Progenitor cell of endocrine pancreas (in vitro differentiated cells): ENCODE measurements at places on chromosomes 4 and X.

DNA sequence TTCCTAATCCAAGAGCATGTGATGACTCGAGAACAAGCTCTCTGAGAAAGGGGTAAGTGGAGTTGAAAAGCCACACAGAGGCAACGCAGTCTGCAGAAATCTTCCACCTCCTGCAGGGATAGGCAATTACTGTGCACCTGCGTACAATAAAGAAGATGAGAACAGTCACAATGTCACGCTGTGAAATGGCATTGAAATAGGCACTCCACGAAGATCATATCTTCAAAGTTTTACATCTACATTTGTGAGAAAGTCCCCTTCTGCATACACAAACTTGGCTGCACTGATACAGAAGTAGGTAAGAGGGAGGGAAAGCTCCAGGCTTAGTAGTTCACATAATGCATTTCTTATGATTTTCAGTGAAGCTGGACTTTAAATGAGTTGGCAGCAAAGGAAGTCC is 27.1 kb downstream of the DDX60L start:
- DNase-seq = no peak

- DNase-seq = no peak
Measured at GRCh38 chr4:8266508-8266907, 3.0 kb upstream of the HTRA3 start.

- no peak for DNase-seq
Measured at GRCh38 chr4:23355258-23355657, 534.6 kb downstream of the PPARGC1A start.

- no peak for DNase-seq
Measured at GRCh38 chr4:76447393-76447851, 12.4 kb downstream of the SHROOM3 start.

DNA sequence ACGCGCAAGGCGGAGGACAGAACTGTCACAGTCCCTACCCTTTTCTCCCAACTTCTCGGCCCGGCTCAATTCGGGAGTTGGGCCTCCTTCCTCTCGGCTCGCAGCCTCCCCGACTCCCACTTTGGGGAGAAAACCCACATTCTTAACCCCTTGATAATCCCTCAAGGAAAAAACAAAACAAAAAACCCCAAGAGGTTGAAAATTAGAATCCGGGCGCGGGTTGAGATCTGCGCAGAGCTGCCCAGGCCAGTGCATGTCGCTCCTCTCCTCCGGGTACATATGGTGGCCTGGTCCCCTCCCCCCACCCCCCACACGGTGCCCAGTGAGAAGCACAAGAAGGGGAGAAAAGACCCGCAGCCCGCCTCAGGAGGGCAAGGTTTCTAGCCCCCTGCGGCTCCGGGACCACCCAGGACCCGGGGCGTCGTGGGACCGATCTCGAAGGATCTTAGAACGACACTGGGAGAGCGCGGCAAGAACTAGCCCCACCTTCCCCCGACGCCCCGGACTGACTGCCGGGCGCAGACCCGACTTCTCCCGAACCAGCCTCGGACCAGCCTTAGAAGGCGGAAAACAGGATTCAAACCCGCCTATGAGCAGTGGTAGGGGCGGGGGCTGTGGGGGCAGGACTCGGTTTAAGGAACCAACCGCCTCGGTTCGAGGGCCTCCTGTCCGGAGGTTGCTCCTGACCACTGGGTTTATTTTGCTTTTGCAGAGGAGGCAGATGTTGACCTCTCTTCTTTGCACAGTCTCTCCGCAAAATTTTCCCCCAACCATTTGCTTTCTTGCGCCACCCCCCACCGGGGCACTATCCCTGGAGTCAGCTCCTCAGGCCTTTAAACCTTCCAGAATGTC is 2.5 kb upstream of the PDGFRA start:
- DNase-seq = no peak

DNA sequence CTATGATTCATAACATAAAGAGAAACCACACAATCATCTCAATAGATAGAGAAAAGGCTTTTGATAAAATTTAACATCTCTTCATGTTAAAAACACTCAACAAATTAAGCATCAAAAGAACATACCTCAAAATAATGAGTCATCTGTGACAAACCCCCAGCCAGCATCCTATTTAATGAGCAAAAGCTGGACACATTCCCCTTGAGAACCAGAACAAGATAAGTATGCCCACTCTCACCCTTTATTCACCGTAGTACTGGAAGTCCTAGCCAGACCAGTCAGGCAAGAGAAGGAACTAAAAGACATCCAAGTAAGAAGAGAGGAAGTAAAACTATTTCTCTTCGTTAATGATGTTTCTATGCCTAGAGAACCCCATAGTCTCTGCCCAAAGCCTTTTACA is 507.2 kb downstream of the PABPC4L start:
- no peak for DNase-seq

DNA sequence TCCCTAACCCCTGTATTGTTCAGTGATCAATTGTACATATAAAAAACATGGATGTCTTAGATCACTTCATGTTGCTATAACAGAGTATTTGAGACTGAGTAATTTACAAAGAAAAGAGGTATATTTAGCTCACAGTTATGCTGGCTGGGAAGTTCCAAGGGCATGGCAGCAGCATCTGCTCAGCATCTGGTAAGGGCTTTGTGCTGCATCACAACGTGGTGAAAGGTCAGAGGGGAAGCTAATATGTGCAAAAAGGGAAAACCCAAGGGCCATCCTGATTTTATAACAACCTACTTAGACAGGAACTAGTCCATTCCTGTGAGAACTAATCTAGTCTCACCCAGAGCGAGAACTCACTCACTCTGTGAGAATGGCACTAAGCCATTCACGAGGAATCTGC is 128.2 kb upstream of the OTUD4 start:
- no peak for DNase-seq

GRCh38 chr4:150130933-150131332 is 52.7 kb downstream of the DCLK2 start:
- DNase-seq = no peak

DNA sequence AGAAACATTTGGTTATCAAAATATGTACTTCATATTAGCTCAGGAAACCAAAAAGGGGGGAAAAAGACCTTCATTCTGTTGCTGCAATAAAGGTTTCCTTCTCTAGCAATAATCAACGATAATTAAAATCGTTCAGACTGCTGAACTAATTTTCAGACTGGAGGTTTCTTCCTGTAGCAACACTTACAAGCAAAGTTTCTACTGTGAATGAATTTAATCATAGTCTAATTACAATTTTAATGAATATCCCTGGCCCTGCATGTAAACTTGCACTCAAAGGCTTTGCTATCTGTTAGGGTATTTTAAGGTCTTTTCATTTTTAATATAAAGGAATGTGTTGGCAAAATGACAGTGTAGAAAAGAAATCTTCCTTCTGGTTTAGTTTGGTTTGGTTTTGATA is 265.2 kb downstream of the QDPR start:
- no peak for DNase-seq

DNA sequence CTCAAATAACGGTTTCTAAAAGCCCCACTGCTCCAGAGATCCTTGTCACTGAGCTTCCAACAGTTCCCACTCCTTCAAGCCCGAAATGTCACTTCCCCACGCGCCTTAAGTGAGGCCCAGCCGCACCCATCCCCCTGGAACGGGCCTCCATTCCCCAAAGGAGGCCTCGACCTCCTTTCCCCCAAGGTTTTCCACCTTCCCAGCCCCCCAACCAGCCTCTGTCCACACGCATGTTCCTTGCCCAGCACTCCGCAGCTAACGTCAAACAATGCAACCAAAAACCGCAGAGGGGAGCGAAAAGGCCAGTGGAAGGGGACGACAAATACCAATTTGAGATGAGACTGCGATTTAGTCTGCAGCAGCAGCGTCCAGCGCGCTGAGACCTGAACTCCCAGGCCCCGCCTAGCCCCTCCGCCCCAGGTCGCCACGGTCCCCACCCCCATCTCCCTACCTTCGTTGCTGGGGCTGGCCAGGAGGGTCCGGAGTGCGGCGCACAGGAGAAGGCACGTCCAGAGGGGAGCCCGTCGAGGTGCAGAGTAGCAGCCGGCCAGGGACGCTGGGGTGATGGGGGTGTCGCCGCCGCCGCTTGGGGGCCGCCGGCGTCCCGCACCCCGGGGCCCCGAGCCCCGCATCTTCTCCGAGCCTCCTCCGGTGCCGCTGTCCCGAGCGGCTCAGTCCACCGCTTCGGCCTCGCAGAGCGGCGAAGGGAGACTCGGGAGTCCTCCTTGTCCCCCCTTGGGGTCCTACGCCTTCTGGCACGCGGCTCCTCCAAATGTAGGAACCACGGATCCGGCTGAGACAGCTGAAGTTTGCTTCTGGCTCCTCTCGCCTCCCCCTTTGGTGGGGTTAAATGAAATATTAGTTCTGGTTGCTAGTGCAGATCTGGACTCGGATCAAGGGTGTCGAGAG is 924 bp downstream of the EPHA5 start:
- peak; percentile 10 for DNase-seq

DNA sequence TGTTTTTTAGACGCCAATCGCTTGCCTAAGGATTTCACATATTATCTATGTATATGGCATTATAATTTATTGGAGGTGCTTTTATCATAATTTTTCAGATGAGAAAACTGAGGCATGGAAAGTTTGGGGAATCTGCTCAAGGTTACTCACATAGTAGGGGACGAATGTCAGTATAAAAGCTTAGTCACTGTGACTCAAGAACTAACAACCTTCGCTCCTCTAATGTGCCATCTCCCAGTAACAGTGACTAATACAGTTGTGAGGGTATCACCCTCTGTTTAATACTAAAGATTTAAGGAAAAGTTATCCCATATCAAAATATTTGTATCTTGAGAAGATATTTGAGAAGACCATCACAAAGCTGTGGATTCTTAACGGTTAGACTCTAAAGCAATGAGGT is 353.1 kb upstream of the SPOCK3 start:
- DNase-seq = no peak

GRCh38 chrX:135707880-135708279 is 5.6 kb upstream of the CT45A1 start:
- DNase-seq = no peak

GRCh38 chr4:14857475-14857874 is 144.8 kb upstream of the CPEB2 start:
- DNase-seq = no peak

DNA sequence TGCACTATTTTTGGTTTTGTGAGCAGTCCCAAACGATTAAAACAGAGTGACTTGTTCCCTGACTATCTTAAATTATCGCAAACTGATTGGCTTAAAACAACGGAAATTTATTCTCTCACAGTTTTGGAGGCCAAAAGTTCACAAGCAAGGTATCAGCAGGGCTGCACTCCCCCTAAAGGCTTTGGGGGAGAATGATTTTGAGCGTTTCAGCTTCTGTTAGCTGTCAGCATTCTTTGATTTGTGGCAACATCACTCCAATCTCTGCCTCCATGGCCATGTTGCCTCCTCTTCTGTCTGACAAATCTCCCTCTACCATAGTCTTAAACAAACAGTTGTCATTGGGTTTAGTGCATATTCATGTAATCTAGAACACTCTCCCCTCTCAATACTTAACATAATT is 459.6 kb upstream of the ATOH1 start:
- no peak for DNase-seq

GRCh38 chrX:31388946-31389345 is 317.1 kb upstream of the FTHL17 start:
- DNase-seq = no peak

DNA sequence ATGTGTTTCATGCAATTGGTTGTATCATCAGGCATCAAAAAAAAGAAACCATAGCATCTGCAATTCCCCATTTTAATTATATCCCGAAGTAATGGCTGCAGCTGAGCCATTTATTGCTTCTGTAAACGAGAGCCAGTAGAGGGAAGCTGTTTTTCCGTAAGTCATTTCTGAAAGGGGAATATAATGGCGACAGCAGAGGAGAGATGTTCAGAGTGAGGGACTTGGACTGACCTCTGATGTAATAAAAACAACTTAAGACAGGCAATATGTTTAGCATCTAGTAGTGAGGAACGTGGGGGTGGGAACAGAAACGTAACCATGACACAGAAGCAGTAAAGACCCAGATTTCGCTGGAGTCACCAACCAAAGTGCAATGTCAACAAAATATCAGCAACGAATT is 31.5 kb upstream of the NAA11 start:
- no peak for DNase-seq

- DNase-seq = no peak
Measured at GRCh38 chr4:52939739-52940138, 77.6 kb downstream of the RASL11B start.
